GM18507 (cell line): ENCODE measurements at places on chromosomes 2 and 18.

GRCh38 chr2:239294571-239295054, 106.2 kb downstream of the HDAC4 start:
- no peak for DNase-seq

DNA sequence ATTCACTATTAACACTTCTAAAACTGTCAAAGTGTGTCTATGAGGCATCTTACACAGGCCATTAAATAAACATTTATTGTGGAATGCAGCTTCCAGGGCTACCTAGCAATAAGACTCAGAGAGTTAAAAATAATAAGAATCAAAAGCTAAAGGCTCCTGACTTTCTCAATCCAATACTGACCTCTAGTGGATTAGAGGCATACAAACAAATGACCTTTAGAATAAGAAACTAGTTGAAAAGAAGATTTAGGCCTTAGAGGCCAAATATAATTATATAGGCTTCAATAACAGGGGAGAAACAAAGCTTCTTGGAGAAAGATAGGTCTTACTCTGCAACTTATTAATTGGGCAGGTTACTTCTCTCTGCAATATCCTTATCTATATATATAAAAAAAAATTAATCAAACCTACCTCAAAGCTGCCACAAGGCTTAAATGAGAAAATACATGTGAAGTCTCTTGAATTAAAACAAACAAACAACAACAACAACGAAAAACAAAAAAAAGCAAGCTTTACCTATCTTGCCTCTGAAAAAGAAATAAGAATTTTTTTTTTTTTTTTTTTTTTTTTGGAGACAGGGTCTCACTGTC, 246.1 kb downstream of the EXOC6B start:
- no peak for DNase-seq

- no peak for DNase-seq
These were observed 1941.7 kb upstream of the LRRTM1 start for GRCh38 chr2:82246220-82246775.

GRCh38 chr2:44744961-44745892, 196.3 kb upstream of the SIX3 start:
- DNase-seq: no peak

- DNase-seq: no peak
These were observed 86.8 kb downstream of the ERBB4 start for GRCh38 chr2:212451786-212452231.

DNA sequence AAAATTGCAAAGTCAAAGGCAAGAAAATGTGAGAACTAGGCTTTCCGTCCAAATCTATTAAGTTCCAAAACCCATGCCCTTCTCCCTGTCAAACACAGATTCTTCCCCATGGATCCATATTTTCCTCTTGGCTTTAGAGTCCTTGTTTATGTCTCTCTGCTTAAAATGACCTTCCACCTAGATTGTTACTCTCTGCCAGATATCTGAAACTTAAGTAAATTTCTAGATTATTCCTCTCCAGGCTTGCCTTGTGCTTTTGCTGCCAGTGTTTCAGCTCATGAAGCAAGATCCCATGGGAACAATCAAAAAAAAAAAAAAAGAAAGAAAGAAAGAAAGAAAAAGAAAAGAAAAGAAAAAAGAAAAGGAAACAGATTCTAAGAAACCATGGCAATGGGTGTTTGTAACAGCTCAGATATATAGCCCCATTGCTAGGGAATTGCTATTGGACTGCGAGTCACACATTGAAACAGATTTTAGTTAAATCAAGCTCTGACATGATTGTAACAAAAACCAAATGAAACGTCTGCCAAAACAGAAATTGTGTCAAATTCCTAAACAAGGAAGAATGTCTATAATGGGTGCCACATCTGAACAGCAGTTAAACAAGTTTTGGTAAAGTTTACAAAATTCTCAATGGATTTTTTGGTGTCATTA, 660.7 kb upstream of the CNTNAP5 start:
- no peak for DNase-seq

DNA sequence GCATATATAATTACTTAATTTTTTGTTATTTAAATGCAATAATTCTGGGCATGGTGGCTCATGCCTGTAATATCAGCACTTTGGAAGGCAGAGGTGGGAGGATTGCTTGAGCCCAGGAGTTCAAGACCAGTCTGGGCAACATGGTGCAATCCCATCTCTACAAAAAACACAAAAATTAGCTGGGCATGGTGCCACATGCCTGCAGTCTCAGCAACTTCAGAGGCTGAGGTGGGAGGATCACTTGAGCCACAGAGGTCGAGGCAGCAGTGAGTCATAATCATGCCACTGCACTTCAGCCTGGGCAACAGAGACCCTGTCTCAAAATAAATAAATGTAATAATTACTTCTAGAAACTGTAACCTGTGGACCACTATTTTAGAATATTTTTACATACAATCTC, 21.5 kb upstream of the TMEM87B start:
- no peak for DNase-seq

DNA sequence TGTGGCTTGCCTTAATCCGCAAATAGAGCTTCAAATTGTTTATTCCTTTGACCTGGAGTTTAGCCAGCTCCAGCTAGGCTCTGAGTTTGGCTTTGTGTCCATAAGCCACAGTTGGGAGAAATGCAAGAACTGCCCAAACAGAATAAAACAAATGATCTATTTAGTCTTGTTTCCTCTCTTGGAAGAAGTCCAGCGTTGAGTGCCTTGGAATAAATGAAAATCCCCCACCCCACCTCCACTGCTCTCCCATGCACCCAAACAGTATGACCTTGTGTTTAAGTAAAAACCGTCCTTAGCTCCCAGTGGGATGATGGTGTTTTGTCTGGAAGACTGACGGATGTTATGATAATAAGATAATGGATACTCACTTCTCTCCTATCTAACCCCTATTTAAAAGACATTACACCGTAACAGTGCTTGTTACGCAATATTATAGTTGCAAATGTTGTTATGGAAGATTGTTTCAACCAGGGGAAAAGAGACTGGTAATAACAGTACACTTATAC, 3.2 kb upstream of the SERPINE2 start:
- DNase-seq: no peak

- DNase-seq: no peak
These were observed 93.3 kb downstream of the HNRNPLL start for GRCh38 chr2:38509314-38509946.

DNA sequence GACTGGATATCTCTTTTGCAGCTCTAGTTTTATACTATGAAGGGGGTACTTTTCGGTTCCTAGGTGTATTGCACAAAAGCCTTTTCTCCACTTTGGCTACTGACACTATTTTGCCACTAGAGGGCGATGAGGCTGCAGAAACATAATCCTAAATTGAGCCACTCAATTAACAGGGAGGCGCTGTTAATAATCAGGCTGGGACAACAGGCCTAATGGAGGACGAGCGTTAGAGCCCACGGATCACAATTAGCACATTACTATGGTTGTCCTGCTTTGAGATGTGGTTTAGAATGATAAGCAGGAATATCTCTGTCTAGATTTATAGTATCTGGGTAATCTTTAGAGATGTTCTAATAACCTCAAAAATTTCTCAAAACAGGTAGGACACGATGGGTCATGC, 62.2 kb upstream of the PMAIP1 start:
- peak; percentile 47 for DNase-seq

- peak; percentile 23 for DNase-seq
These were observed 155.5 kb upstream of the ACVR2A start for GRCh38 chr2:147689220-147689909.

GRCh38 chr18:48351216-48352050, 57.8 kb downstream of the ZBTB7C start:
- no peak for DNase-seq

DNA sequence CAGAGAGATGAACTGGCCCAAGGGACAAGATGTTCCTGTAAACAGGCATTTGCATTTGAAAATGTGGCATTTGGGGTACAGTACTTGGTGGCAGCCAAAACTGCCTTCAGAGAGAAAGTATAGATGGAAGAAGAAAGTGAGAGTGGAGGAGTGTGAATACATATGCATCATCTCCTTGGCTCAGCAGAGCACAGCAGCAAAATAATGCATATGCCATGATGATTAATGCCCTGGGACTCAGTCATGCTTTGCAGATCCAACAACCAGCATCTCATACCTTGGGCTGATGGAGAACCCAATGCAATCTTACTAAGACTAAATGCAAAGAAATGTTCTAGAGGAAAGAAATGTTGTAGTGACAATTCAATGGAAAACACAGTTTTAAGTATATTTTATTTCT, 29.7 kb upstream of the CYTIP start:
- no peak for DNase-seq

DNA sequence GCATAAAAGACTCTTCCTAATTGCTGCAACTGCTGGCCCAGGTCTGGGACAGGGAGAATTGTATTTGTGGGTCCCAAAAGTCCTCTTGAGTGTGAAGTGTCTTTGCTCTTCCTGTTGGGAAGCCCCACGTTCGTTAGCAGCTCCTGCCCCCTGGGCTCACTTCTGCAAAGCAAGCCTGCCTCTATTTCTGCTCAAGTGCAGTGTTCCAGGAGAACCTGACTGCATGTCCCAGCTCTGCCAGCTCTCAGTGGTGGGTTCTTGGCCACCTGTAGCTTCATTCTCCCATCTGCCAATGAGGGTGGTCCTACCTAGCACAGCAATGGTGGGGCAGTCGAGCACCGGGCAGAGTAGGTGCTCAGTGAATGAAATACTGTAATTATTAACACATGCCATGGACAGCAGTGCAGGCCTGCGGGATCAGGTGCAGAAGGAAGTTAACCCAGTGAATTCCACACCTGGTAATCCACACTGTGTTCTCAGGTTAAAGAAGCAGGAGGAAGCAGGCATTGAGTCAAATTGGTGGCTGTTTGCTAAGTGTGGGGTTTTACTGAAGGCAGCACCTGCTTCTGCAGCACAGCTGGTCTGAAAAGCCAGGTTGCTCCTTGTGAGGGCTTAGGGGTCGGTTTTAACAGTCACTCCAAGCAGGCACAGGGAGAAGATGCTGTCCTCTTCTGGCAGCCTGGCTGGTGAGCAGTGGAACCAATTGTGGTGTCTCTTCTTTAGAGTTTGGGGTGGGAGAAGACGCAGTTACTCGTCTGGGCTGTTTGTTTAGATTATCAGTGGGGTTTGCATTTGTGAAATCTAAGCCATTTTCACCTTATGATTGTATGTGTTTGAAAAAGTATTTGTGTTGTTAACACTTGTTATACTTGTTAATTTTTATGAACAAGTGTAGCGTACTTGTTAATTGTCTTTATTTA, 54.3 kb downstream of the DGKD start:
- no peak for DNase-seq

- DNase-seq: no peak
These were observed 205.2 kb upstream of the CXCR4 start for GRCh38 chr2:136323195-136323594.

GRCh38 chr18:13566941-13567746, 159.2 kb downstream of the FAM210A start:
- no peak for DNase-seq

- no peak for DNase-seq
These were observed 140.1 kb upstream of the AQP4 start for GRCh38 chr18:27005589-27005988.

GRCh38 chr2:95284886-95285541, 10.8 kb downstream of the PROM2 start:
- no peak for DNase-seq

GRCh38 chr18:9048236-9048635, 54.3 kb upstream of the NDUFV2 start:
- DNase-seq: no peak

- no peak for DNase-seq
These were observed 20.4 kb downstream of the TTC32 start for GRCh38 chr2:19881221-19881907.

GRCh38 chr2:203492965-203493364, 42.1 kb downstream of the RAPH1 start:
- no peak for DNase-seq

DNA sequence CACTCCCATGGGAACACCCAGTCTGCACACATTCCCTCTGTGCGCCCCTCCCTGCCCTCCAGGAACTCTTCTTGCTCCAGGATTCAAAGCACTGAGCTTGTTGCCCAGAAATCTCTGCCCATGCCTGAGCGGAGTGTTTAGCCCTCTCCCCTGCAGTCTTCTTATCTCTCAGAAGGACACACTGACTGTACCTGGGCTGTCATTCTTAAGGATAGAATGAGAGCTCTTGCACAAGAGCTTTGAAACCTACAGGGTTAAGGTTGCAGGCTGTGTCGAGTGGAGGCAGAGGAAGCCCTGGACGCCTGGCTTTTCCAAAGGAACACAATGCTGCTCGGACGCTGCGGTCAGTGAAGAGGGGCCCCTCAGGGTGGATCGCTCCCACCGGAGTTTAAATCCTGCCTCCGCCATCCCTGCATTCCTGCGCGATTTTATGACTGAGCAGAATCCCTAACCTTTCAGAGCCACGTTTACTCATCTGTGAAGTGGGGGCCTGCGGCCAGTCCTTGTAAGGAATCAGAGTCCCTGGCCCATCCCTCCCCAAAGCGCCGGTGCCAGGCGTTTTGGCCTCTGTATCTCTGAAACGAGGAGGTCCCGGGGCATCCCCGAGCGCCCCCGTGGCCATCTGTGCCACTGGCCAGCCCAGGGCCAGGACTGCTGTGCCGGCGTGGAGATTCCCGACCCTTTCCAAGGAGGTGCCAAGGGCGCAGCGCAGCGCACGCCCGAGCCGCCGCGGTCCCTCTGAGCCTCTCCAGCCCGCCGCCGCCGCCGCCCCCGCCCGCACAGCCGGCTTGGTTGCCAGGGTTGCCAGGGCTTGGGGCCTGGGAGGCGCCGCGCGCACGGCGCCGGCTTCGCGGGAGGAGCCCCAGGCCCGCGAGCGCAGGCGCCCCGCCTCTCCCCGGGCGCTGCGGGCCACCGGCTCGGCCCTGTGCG, 58.9 kb downstream of the FAM168B start:
- no peak for DNase-seq

DNA sequence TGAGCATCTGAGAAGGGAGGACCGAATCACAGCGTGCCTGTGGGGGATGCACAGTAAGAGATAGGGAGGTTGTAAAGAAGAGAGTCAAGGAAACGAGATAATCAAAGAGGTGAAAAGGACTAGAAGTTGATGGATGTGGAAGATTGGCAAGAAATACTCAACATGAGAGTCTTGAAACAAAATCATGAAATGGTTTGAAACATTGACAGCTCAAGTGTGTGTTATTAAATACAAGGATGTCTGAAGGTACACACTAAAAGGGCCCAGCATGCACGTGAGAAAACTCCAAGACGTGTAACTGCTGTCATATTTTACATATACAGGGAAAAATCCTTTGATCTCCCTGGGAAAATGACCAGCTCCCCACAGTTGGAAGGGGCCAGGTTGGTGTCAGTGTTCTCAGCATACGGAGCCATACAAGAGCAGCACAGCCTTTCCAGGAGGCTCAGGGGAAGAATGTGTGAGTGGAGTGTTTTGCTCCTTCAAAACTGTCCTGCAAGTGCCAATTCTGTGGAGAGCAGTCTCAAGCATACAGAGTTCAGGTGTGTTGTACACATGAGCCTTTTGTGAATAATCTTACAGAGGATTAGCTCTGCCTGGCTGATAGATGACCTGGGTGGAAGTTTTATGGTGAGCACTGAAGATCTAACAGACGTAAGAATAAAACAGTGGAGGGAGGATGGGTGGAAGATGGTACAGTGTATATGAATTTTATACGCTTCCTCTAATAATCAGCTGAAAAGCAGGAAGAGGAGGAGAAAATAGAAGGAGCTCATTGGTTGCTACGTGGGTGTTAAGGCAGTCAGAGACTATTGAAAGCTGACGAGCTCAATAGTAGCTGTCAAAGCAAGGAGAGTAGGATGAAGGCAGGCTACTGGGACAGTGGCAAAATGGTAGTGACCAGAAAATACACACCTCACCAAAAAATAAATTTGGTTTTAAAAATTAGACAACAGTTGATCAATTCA, 126.8 kb downstream of the ATP9B start:
- no peak for DNase-seq

GRCh38 chr2:74168739-74169138, 9.9 kb downstream of the MOB1A start:
- DNase-seq: no peak
